ENCODE measurements at places on chromosomes 16 and 17. TPM values are rescaled to one million over a fixed set of nuclear protein-coding genes. Genes with fewer than 3 reads are reported as not detected.

DNA sequence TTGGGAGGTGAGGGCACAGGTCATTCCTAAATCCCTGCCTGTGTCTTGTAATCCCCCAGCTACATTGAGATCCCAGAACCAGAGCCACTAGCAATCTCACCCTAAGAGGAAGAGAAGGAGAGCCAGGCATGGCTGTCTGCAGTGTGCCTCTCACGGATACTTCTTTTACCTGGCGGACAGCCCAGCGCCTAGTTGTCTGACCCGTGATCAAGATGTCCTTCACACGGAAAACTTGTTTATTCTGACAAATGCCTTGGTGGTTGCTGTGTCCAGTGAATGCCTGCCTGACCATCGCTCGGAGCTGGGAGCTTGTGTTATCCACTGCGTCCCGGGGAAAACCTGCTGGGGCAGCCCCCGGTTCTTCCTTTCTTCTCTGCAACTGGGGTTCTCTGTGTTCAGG is 140.5 kb upstream of the WSCD1 start:
- no peaks in the 10 kb centered on the region for H3K27me3 ChIP-seq
- no peaks in the 10 kb centered on the region for H3K4me1 ChIP-seq
- H3K4me3 ChIP-seq, result no peak overlapping the region
- H3K36me3 ChIP-seq, result no peaks in the 10 kb centered on the region
- DNase-seq, result no peak

DNA sequence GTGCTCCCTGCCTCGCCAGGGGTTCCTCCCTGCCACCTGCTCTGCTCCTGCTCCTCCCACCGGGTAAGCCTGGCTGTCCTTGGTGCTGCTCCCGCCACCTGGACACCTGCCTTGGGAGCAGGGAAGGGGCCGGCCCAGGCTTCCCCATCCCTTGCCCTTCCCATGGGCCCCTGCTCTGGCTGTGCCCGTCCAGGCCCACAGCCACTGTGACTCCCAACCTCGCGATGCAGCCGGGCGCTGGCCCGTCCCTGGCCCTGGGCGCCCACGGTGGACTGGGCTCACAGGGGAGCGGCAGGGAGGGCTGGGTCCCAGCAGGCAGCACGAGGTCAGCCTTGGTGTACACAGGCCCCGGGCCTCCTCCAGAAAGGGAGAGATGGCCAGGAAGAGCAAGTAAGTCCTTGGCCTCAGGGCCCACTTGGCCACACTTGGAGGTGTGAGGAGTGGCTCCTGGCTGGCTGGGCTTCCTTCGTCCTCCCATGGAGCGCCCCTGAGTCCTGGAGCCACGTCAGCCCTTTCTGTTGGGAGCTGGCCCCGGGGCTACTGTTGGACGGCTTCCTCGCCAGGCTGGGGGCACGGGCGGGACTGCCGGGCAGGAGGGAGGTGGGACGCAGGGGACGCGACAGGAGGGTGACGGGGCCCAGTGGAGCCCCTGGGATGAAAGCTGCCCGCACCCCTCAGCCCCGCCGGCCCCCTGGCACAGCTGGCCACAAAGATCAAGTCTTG is 15.3 kb downstream of the ENGASE start:
- H3K27ac ChIP-seq, result no peak overlapping the region
- no peaks in the 10 kb centered on the region for H3K4me1 ChIP-seq
- no peak for DNase-seq
- no peaks in the 10 kb centered on the region for H3K27me3 ChIP-seq

GRCh38 chr17:45732926-45733505 is 51.1 kb upstream of the CRHR1 start:
- H3K36me3 ChIP-seq, result no peaks in the 10 kb centered on the region
- no peaks in the 10 kb centered on the region for H3K27me3 ChIP-seq
- no peak overlapping the region for H3K4me3 ChIP-seq
- no peaks in the 10 kb centered on the region for H3K4me1 ChIP-seq

The CORO7 gene
- total RNA-seq, result 129 TPM

GRCh38 chr16:86171329-86171728 is 272.4 kb downstream of the IRF8 start:
- peak overlapping the region; percentile 12 for H3K27ac ChIP-seq
- no peaks in the 10 kb centered on the region for H3K4me1 ChIP-seq
- no peaks in the 10 kb centered on the region for H3K27me3 ChIP-seq

DNA sequence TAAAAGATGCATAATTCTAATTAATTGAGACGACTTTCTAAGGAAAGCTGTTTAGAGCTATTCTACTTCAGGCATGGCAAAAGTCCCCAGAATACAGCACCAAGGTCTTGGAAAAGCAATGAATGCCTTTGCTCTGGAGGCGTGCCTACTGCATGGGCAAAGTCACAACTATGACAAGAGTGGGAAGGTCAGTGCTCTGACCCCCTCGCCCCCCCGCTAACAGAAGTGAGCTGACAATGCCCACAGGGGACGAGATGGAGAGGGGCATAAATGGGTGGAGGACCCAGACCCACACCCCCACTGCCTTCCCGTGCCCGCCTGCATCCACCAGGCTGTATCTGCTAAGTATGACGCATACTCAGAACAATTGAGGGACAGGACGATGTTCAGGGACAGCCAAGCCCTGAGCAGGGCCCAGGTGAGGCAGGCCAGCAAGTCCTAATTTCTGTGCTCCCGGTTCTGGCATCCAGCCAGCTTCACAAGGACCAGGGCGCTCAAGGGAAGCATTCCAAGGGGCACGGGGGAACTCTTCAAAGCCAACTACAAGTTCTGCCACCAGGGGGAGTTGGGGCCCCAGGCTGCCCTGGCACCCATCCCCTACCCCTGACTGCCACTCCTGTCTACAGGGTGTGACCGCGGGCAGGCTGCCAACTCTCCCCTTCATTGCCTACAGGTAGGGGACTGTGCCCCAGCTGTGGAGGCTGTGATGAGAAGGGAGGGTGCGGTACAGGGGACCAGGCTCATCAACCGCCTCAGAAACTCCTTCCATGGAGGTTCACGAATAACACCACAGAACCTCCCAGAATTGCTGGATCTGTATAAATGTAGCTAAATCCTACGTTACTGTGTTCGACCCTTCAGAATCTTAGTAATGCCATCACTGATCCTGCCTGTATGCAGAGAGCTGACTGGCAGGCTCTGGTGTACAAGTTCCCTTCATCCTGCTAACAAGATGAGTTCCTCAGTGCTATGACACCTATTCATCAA is 20.8 kb downstream of the NPRL3 start:
- no peaks in the 10 kb centered on the region for H3K27me3 ChIP-seq
- peak; percentile 80 for DNase-seq
- no peaks in the 10 kb centered on the region for H3K4me1 ChIP-seq
- H3K27ac ChIP-seq, result no peak overlapping the region
- peaks cover under 1% of the 10 kb centered on the region for H3K36me3 ChIP-seq

GRCh38 chr17:43360376-43360738 is 38.4 kb upstream of the ARL4D start:
- H3K4me3 ChIP-seq, result peak overlapping the region; percentile 58
- H3K27ac ChIP-seq, result peak overlapping the region; percentile 93
- no peaks in the 10 kb centered on the region for H3K4me1 ChIP-seq
- H3K27me3 ChIP-seq, result no peaks in the 10 kb centered on the region
- DNase-seq, result no peak
- H3K36me3 ChIP-seq, result no peaks in the 10 kb centered on the region

GRCh38 chr17:52517176-52517575 is 358.7 kb upstream of the CA10 start:
- H3K27ac ChIP-seq, result no peak overlapping the region
- no peaks in the 10 kb centered on the region for H3K4me1 ChIP-seq
- H3K4me3 ChIP-seq, result no peak overlapping the region
- no peaks in the 10 kb centered on the region for H3K27me3 ChIP-seq

The CFAP97D1 gene
- not detected for total RNA-seq

DNA sequence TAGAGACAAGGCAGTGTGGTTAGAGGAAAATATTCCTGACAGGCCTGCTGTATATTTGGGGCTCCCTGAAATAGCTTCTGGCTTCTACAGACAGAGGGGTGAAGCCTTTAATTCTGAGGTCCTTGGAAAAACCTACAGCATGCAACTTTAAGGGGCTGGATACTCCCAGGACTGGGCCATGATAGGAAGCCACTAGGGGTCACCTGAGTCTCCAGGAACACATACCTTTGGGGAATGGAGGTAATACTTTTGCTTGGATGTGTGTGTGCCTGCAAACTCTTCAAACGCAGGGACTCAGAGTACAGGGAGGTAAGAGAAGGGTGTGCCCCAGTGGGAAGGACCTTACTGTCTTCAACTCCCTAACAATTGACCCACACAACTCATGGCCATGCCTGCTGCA is 4.1 kb downstream of the ASIC2 start:
- DNase-seq, result no peak
- no peaks in the 10 kb centered on the region for H3K36me3 ChIP-seq
- no peak overlapping the region for H3K27ac ChIP-seq
- H3K27me3 ChIP-seq, result no peaks in the 10 kb centered on the region
- H3K4me3 ChIP-seq, result no peak overlapping the region

GRCh38 chr16:79286646-79287423 is 313.7 kb downstream of the MAF start:
- no peak for DNase-seq
- no peaks in the 10 kb centered on the region for H3K36me3 ChIP-seq
- peak overlapping the region; percentile 25 for H3K27ac ChIP-seq
- peaks cover 11% of the 10 kb centered on the region for H3K4me1 ChIP-seq
- no peaks in the 10 kb centered on the region for H3K27me3 ChIP-seq
- peak overlapping the region; percentile 41 for H3K4me3 ChIP-seq

- no peak overlapping the region for H3K4me3 ChIP-seq
- no peaks in the 10 kb centered on the region for H3K36me3 ChIP-seq
- no peaks in the 10 kb centered on the region for H3K27me3 ChIP-seq
- H3K27ac ChIP-seq, result no peak overlapping the region
- no peaks in the 10 kb centered on the region for H3K4me1 ChIP-seq
- DNase-seq, result no peak
Observed at GRCh38 chr17:76318586-76318985, 10.5 kb upstream of the QRICH2 start.

The NAGS gene
- total RNA-seq, result 55.1 TPM

DNA sequence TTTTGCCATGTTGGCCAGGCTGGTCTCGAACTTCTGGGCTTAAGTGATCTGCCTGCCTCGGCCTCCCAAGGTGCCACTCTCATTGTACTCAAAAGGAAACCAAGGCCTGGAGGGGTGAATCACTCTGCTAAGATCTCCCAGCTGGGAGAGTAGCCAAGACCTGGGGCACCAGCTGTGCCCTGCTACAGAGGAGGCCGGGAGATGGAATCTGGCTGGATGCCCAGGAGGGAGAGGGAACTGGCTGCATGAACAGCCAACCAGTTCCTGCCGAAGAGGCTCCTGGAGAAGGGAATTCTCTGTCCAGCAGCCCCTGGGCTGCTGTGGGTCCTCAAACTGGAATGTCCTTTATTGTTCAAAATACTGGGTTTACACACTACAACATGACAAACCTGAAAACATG is 238.7 kb upstream of the CIBAR2 start:
- DNase-seq, result peak; percentile 87
- H3K27ac ChIP-seq, result no peak overlapping the region
- H3K4me1 ChIP-seq, result peaks cover 38% of the 10 kb centered on the region
- no peak overlapping the region for H3K4me3 ChIP-seq

DNA sequence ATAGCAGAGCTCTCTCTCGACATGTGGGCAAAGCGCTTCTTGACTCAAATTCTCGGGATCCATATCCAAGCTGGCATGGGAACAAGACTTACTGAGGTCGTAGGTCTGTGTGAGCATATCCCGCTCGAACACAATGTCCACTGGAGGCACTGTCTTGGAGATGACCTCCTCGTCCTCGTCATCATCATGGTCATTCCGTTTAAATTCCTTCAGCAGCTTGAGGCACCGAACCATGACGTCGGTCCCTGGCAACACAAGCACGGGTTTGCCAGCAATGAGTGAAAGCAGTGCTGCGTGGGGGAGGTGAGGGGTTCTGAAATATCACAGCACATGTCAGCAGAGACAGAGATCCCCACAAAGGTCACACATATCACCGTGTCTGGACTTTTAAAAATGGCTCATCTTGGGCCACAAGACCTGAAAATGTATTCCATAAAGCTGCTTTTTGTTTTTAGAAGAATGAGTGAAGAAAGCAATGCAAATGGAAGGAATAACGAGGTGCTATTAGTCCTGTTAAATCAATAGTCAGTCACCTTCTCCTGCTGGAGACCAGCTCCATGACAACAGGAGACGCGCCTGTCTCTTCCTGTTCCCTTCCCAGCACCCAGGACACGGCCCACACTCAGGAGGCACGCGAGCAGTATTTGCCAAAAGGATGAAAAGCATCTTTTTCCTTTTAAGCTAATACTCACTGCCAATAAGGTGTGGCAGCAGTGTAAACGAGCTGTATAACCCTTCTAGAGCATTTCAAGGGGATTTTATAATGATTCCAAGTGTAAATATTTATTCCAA is 37.9 kb downstream of the GTF3C1 start:
- H3K27me3 ChIP-seq, result no peaks in the 10 kb centered on the region
- DNase-seq, result no peak
- H3K27ac ChIP-seq, result no peak overlapping the region
- H3K4me1 ChIP-seq, result no peaks in the 10 kb centered on the region
- no peak overlapping the region for H3K4me3 ChIP-seq

The DCAKD gene
- 21.7 TPM for total RNA-seq

GRCh38 chr17:63675607-63676546 is 24.0 kb downstream of the LIMD2 start:
- H3K27ac ChIP-seq, result peak overlapping the region; percentile 68
- no peaks in the 10 kb centered on the region for H3K4me1 ChIP-seq
- H3K4me3 ChIP-seq, result peak overlapping the region; percentile 28

DNA sequence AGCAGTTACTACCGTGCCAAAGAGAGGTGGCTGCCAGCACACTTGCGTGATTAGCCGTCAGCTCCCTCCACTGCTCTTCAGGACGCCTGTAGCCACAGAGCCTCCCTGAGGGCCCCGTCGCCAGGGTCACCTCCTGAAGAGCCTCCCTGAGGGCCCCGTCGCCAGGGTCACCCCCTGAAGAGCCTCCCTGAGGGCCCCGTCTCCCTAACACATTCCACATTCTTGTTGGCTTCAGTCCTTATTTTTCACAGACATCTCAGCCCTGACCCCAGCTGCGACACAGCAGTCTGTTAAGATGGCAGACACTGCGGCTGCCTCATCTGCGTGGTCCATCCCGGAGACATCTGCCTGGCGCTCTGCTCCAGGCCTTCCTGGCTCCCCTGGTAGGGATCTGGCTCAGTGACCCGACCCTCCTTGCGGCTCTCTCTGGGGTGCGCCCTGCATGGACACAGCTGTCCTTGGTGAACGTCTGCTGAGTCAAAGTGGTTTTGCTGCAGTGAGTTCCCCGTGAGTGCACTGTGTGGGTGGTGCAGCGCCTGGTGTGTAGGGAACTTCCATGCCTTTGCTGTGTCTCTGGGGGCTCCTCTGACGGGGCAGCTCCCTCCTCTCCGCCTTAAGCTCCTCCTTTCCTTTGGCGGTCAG is 11.4 kb downstream of the ACSF3 start:
- H3K4me1 ChIP-seq, result peaks cover 2% of the 10 kb centered on the region
- no peak overlapping the region for H3K4me3 ChIP-seq
- DNase-seq, result no peak
- peaks cover 76% of the 10 kb centered on the region for H3K36me3 ChIP-seq

- H3K4me3 ChIP-seq, result no peak overlapping the region
- no peaks in the 10 kb centered on the region for H3K4me1 ChIP-seq
- DNase-seq, result no peak
- H3K36me3 ChIP-seq, result no peaks in the 10 kb centered on the region
- no peaks in the 10 kb centered on the region for H3K27me3 ChIP-seq
- no peak overlapping the region for H3K27ac ChIP-seq
Observed at GRCh38 chr17:49908782-49909714, 59.9 kb upstream of the DLX4 start.

Measured in Peyer's patch (tissue), 4 donors.